ENCODE measurements at places on chromosomes 7 and 10.

DNA sequence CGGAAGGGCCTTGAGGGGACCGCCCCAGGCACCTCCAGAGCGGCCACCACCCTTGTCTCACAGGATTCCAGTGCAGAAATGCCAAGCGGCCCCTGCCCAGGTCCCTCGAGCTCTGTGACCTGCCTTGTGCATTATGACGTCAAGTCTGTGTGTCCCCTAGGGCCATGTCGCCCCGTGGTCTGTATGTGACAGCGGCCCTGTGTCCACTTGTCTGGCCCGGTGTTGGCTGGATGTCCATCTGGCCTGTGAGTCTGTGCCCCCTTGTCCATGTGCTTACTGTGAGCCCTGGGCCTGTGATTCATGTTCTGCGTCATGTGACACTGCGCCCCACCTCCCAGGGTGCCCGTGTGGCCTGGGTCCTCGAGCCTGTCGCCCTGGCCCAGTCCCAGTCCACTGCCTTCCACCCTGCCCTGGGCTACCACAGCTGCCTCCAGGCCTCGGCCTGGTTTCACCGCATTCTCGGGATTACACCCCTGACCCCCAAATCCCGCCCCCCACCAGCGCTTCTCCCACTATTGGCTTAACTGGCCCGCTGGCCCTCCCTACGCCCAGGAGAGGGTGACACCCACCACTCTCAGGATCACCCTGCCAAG is 66.6 kb upstream of the ZNF722 start:
- no peak for DNase-seq

DNA sequence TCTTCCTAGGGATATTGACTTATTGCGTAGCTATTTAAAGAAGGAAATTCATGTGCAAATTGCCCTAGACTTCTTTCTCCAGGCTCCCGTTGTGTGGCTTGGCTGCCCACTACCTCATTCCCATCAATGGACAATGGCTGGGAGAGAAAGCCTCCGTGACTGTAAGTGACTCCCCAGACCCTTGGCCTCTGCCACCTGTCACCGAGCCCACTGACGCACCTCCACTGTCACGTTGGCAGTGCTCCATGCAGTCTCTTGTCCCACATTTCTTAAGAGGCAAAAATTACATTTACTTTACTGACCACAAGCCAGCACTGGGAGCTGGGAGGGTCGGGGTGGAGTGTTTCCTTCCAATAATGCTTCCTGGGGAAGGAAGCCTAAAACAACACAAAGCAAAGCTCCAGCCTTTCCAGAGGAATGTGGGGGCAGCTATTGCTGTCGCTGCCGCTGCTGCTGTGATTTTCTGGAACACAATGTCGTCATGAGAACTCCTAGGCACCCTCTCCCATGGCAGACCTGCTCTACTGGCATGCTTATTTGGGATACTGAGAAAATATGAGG is 89.7 kb upstream of the STEAP1B start:
- no peak for DNase-seq

DNA sequence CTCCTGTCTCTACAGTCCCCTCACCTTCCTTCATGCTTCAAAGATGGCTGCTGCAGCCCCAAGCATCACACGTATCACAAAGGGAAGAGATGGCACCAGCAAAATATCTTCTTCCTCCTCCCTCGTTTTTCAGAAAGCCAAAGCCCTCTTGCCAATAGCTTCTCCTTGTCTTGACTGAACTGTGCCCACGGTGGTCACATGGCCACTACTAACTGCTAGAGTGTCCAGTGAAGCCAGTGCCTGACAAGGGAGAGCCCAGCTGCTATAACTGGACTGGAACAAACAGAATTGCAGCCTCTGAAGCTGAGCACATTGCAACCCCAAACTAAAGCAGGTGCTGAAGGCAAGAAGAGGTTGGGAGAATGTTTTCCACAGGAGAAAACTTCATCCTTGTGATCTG is 120.8 kb upstream of the RET start:
- DNase-seq, result no peak

DNA sequence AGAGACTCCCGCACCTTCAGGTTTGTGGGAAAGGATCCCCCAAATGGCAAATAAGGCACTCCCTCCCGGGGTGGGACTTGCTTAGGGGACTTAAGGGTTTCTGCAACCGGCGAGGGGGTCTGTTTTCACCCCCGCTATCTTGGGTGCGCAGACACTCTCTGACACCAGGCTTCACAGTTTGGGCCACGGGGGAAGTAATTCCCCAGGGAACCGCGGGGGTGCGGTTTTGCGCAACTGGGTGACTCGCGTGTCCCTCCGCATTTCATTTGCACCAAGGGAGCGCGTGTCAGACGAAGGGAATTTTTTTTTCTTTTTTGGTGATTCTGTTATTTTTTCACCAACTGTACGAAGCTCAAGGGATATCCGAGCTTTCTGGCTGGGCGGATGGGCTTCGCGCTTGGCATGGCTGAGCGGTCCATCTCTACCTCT is 1.7 kb downstream of the GRM8 start:
- no peak for DNase-seq

DNA sequence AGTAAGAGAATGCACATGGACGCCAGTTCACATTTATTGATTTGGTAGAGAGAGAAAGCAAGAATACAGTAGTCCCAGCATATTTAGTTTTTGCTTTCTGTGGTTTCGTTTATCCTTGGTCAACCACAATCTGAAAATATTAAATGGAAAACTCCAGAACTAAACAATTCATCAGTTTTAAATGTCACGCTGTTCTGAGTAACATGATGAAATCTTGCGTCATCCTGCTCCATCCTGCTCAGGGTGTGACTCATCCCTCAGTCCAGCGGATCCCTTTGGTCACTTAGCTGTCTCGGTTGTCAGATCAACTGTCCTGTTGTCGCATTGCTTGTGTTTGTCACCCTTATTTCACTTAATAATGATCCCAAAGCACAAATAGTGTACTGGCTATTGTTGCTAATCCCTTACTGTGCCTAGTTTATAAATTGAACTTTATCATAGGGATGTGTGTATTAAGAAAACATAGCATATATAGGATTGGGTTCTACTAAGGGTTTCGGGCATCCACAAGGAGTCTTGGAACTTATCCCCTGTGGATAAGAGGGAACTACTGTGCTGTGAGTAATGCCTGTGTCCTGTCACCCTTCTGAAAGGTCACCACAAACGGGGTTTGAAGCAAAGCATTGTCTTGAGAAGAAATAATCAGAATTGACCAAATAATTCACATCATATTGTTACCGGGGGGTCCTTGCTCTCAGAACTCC is 73.6 kb downstream of the OTUD1 start:
- DNase-seq, result peak; percentile 67

DNA sequence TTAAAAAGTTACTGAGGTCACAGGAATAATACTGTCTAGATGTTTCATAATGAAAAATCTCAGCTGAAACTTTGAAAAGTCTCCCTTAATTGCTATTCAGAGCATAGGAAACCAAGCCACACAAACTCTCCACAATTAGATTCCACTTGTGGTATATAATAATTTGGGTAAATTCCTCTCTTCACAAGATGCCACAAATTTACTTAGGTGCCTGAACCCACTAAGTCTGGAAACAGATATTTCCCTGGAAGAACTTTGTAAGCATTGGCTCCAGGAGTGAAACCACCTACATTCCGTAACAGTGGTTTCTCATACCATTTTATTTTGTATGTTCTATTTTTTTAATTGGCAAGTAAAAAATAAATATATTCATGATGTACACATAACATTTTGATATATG is 493.4 kb downstream of the SEMA3D start:
- DNase-seq, result no peak

GRCh38 chr7:115526278-115526677 is 504.3 kb downstream of the TFEC start:
- no peak for DNase-seq

DNA sequence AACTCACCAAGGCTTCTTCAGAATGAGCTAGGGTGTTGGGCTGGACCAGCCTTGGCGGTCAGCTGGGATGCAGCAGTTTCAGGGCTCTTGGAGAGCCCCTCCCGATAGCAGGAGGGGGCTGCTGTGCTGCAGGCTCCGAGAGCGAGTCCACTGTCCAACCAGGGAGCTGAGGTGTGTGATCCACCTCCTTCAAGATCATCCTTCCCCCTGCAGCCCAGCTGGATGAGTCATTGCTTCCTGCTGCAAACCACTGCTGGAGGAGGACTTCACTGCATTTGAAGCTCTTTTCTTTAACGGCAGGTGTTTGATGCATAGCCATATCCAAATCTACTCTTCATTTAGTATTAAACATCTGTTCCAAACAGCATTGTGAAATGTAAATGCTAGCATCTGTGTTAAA is 54.2 kb upstream of the EBF3 start:
- no peak for DNase-seq

- DNase-seq, result no peak
Measured at GRCh38 chr10:116055252-116055916, 217.6 kb downstream of the GFRA1 start.

DNA sequence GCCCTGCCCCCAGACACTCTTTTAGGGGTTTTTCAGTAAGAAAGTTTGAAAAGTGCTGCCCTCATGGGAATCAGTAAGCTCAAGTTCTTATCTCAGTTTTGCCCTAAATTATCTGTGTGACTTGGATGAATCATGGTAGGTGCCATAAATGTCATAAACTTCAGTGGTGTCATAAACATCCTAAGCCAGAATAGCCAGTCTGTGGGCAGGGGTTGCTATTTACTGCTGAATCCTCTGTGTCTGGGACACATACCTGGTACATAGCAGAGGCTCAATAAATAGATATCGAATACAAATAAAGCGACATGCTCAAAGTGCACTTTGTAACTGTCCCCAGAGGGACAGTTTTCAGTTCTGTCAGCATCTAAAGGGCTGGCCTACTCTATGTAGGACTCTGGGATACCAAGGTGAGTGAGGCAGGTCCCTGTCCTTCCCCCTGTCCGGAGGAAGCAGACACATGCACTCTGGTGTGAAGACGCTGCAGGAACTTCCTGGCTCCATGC is 502.1 kb downstream of the RPS24 start:
- no peak for DNase-seq

- no peak for DNase-seq
Measured at GRCh38 chr7:41885748-41886147, 182.9 kb upstream of the INHBA start.

DNA sequence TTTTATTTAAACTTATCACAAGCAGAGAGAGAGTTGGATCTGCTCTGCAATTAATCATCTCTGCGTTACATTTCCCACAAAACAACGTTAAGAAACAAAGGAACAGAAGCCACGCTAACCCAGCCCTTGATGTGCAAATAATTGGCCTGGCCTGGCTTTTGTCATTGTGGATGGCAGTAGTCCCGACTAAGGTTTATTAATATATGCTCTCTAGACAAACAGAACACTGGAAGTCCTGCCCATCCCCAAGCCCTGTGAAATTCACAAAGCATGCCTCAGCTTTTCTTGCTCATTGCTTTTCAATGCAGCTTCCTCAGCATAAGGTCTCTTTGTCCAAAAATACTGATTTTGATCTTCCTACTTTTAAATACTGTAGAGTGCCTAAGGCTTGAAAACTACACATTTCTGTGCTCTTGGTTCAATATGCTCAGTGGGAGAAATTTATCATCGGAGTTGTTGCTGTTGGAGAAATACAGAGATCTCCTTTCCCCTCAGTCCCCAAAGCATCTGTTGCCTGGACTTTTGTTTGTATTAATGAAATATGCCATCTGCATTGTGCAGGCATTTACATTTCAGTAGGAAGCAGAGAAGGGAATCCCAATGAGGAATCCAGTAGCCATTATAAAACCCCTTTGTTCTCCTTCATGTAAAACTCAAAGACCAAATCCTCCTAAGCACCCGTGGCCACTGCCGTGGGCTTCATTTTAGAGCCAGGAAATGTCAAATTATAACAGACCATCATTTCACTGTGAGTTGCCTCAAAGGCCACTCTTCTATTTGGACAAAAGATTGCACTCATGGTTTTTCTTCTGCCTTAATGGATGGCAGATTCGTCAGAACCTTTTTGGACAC is 61.1 kb downstream of the SORCS1 start:
- DNase-seq, result peak; percentile 94

GRCh38 chr10:132788831-132789219 is 2.9 kb upstream of the NKX6-2 start:
- no peak for DNase-seq

DNA sequence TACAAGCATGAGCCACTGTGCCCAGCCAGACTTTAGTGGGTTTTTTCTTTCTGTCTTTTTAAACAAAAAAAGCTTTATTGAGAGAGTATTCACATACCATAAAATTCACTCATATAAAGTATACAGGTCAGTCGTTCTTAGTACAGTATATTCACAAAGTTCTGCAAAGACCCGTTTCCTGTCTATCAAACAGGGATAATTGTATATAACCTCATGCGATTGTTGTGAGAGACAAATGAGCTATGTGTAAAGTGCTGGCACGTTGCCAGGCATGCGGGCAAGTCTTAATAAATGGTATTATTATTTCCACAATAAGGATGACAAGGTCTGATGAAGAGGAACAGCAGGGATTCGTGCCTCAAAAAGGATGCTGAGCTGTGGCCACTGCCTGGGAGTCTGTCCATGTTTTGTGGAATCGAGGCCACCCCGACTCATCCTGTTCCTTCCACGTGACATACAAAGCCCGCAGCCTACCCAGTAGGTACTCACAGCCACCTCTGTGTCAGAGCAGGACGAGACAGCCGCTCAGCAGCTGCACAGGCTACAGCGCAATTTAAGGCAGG is 51.6 kb downstream of the SMKR1 start:
- DNase-seq, result peak; percentile 90

DNA sequence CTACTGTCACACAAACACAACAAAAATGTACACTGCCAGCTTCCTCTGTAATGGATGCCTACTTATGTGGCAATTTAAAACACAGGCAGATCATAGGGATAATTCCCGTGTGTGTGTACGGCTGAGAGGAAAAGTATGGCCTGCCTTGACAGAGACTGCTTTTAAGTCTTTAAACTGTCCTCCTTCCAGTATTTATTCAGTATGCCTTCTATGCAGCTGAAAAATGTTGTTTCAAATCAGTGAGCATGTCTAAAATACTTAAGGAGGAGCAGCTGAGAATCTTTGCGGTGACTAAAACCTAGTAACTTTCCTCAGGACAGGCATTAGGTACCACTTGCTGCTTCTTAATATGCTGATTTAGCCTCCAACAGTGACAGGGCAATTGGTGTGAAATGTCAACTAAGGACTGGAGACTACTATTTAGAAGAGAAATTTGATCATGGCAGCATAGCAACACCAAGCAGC is 126.3 kb downstream of the CACNA2D1 start:
- no peak for DNase-seq

DNA sequence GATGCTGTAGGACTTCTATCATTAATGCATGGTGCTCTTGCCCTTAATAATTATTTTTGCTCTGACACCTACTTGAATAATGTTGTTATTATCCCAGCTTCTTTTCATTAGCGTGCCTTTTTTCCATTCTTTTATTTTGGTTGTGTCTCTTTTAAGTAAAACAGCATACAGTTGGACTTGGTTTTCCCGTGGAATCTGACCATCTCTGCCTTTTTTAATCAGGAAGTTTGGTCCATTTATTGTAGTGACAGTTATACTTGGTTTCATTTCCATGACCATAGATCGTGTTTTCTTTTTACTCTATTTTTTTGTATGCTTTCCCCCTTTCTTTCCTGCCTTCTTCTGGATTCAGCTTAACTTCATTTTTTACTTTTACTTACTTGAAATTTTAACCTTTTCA is 4.6 kb downstream of the PAPOLB start:
- DNase-seq, result no peak

- DNase-seq, result peak; percentile 79
Measured at GRCh38 chr7:73988197-73988596, 39.8 kb upstream of the ELN start.
